ENCODE measurements at places on chromosomes 7 and 10. TPM values are rescaled to one million over a fixed set of nuclear protein-coding genes. Genes with fewer than 3 reads are reported as not detected.

CCL24 gene
- not detected for polyA plus RNA-seq

CDHR3 gene
- 3.6 TPM for polyA plus RNA-seq

PITX3 gene
- 0.28 TPM for polyA plus RNA-seq

KIAA1217 gene
- 73.0 TPM for polyA plus RNA-seq

OR6B1 gene
- polyA plus RNA-seq: not detected

CASP7 gene
- polyA plus RNA-seq: 0.10 TPM

CROT gene
- 4.4 TPM for polyA plus RNA-seq

LEP gene
- polyA plus RNA-seq: not detected

XRCC2 gene
- polyA plus RNA-seq: 0.75 TPM

POP7 gene
- polyA plus RNA-seq: 34.3 TPM

DOCK1 gene
- polyA plus RNA-seq: 4.6 TPM

AKR1B15 gene
- not detected for polyA plus RNA-seq

EXOC6 gene
- 24.8 TPM for polyA plus RNA-seq

EIF5AL1 gene
- 0.92 TPM for polyA plus RNA-seq

CYP2W1 gene
- not detected for polyA plus RNA-seq

SKIDA1 gene
- 0.07 TPM for polyA plus RNA-seq

NEURL1 gene
- polyA plus RNA-seq: 0.63 TPM

HOXA9 gene
- polyA plus RNA-seq: not detected

CRPPA gene
- polyA plus RNA-seq: 7.4 TPM

PPRC1 gene
- 10.7 TPM for polyA plus RNA-seq

CAV2 gene
- polyA plus RNA-seq: 0.14 TPM

LIPM gene
- not detected for polyA plus RNA-seq

TLL2 gene
- polyA plus RNA-seq: not detected

RBM33 gene
- polyA plus RNA-seq: 6.7 TPM

ABCB1 gene
- polyA plus RNA-seq: 0.62 TPM

SLC18A3 gene
- polyA plus RNA-seq: not detected

ADRB1 gene
- polyA plus RNA-seq: 0.91 TPM

MORN4 gene
- polyA plus RNA-seq: 47.9 TPM

VAX1 gene
- not detected for polyA plus RNA-seq

KIF11 gene
- polyA plus RNA-seq: 0.75 TPM

ADCY1 gene
- 17.6 TPM for polyA plus RNA-seq

GIMAP4 gene
- 0.19 TPM for polyA plus RNA-seq

LYZL2 gene
- not detected for polyA plus RNA-seq

ELN gene
- not detected for polyA plus RNA-seq

KDM7A gene
- 5.2 TPM for polyA plus RNA-seq

NPFFR1 gene
- polyA plus RNA-seq: 0.13 TPM

OPN4 gene
- not detected for polyA plus RNA-seq

PRKAR2B gene
- polyA plus RNA-seq: 55.7 TPM

BLVRA gene
- polyA plus RNA-seq: 155 TPM

FAM171A1 gene
- polyA plus RNA-seq: 20.5 TPM

ASB10 gene
- not detected for polyA plus RNA-seq

SFTPA2 gene
- polyA plus RNA-seq: 0.28 TPM

SFMBT2 gene
- 3.3 TPM for polyA plus RNA-seq

SSC4D gene
- polyA plus RNA-seq: 0.40 TPM

ACSL5 gene
- polyA plus RNA-seq: not detected

MBL2 gene
- polyA plus RNA-seq: not detected
